NCI-H1092 (cell line): ENCODE measurements at places on chromosomes 4 and X.

GRCh38 chrX:1741816-1742394 is 127.0 kb downstream of the ASMT start:
- DNase-seq, result no peak

- DNase-seq, result no peak
Measured at GRCh38 chr4:169225058-169225751, 45.6 kb downstream of the SH3RF1 start.

GRCh38 chrX:41903544-41903943 is 19.8 kb downstream of the CASK start:
- DNase-seq, result no peak

DNA sequence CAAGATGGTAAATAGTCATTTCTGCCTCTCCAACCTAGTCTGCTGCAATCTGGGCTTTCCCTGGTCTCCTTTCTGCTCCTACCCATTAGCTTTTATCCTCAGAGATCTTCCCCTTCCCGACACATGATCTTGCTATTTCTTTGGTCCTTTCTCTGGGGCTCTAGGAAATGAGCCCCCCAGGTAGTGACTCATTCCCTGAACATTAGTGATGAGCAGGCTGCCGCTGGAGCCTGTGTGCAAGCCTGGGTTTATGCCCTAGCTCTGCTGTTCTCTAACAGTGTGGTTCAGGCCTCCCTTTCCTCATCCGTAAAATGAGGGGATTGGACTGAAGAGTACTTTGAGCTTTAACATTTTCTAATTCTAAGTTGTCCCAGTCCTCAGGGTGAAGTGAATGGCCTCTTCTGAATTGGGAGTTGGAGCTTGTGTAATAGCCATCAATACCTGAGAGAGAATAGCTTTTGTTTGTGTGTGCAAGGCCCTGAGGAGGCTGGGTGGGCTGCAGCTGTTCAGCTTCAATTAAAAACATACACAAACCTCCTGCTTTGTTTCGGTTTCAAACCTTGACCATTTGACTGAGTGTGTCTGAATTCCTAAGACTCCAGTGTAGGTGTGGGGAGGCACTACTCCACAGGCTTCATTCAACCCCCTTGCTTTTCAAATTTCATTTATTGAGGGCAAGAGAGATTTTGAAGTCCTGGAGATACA is 115.6 kb upstream of the SCML1 start:
- DNase-seq, result peak; percentile 16

- DNase-seq, result no peak
Measured at GRCh38 chr4:51932261-51932660, 87.9 kb downstream of the LRRC66 start.

DNA sequence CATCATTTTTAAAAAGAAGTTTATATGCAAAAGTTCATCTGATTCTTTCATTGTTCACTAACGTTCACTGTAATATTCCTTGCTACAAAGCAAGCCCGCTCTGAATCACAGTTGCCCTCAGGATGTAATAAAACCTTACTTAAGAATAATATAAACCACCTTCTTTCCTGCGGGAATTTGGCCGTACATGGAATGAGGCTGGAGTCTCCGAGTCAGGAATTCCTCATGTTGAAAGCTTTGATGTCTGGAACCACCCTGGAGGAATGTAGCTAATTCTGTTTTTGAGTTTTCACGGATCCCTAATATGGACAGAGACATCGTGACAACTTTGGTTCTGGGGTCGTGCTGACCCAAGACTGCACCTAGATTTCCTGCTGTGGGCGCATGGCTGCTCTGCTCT is 58.5 kb downstream of the CRLF2 start:
- no peak for DNase-seq

DNA sequence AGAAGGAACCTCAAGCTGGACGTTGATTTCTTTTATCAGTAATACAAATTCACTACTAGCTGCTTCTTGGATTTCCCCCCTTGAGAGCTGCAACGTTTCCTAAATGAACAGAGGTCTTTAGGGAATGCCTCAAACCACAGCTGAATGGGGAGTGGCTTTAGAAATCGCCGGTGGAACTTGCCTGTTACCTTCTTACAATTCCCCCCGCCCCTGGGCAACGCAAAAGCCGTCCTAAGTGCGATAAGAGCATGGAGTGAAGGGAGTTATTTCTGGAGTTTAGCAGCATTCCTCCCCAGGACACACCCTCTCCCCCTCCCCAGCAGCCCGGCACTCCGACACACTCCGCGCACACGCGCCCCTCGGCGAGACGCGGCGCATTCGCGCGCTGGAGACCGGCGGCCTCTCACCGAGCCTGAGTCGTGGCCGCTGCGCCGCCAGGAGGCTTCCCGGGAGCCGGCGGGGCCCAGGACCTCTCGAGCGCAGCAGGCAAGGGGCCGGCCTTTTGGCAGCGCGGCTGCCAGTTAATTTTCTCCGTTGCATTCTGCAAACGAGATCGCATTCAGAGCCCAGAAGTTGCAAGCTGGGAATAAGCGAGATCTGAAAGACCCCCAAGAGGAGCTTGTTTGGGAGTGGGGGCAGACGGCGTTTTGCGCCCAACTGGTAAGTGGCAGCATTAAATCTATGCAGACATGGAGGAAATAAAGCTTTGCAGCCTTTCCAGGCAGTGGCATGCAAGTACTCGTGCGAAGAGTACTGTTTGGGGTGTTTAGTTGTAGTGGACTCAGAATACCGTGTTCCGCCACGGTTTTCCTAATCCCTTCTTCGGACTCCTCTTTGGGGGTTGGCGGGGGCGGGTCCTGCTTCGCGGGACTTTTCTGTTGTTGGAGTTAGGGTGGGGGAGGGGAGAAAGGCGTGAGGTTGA is 134.7 kb downstream of the PALLD start:
- peak; percentile 43 for DNase-seq

DNA sequence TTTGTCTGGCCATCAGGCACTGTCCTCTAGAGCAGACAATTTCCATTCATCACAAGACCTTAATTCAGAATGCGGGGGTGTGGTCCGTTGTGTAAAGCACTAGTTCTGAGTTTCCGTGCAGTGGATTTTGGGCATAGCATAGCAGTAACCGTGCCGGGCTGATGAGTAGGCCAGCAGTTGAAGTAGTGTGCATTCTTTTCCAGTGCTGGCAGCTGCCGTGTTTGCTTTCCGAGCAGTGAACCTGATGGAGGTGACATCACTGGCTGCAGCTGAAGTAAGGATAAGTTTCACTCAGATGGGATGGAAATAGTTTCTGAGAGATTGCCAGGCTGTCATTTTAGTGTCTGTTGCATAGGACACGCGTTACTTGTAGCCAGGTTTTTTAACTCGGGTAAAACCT is 107.0 kb upstream of the STIM2 start:
- DNase-seq, result no peak

DNA sequence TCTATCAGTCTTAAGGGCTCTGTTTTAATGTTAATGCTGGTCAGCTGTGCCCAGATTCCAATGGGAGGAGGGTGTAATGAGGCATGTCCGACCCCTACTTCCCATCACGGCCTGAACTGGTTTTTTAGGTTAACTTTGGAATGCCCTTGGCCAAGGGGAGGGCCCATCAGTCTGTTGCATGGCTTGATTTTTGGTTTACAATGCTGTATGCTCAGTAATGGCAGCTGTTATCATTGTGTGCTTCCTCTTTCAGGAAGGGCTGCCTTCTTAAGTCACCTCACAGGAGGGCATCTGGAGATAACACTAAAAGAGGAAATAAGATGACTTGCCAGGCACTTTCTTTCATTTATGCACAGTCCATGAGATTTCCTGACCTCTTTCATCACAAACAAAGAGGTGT is 36.3 kb downstream of the ATXN3L start:
- DNase-seq, result no peak

DNA sequence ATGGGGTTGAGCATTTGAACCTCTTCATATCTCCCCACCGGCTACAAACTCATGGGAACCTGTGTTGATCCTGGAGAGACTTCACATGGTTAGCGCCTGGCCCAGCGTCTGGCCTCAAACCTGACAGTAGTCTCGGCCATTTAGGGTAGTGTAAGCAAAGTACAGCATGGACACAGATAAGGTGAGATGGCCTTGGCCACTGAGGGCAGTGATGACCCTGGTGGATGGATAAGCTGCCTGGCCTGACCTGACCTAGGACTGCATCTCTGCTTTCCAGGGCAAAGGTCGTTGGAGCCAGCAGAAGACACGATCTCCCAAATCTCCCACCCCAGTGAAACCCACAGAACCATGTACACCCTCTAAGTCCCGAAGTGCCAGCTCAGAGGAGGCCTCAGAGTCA is 51.7 kb downstream of the BCORL1 start:
- DNase-seq, result no peak

DNA sequence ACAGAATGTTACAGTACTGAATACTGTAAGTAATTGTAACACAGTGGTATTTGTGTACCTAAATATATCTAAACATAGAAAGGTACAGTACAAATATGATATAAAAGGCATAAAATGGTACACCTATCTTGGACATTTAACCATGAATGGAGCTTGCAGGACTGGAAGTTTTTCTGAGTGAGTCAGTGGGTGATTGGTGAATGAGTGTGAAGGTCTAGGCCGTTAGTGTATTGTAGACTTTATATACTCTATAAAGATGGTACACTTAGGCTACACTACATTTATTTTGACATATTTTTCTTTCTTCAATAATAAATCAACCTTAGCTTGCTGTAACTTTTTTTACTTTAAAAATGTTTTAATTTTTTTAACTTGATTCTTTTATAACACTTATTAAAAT is 422.5 kb upstream of the FSTL5 start:
- no peak for DNase-seq

- DNase-seq, result no peak
Measured at GRCh38 chrX:4314586-4314985, 601.1 kb upstream of the PRKX start.
